Activated CD4-positive, alpha-beta memory T cell treated with anti-CD3 and anti-CD28 coated beads, Interleukin-2, amount 10 ng/mL, durations not matched to agents 7 days and 5 days (primary cell): ENCODE measurements at places on chromosomes 11 and 22. TPM values are rescaled to one million over a fixed set of nuclear protein-coding genes. Genes with fewer than 3 reads are reported as not detected.

The TESMIN gene
- total RNA-seq: 12.3 TPM

The IFTAP gene
- 1.7 TPM for total RNA-seq

The SHISA8 gene
- not detected for total RNA-seq

The ALDH3B2 gene
- not detected for total RNA-seq

The CD248 gene
- not detected for total RNA-seq

The FAM181B gene
- total RNA-seq: not detected

The DYNC2H1 gene
- 3.0 TPM for total RNA-seq
